ENCODE measurements at places on chromosomes 1 and 21.
A peak's percentile ranks its signal among the peaks of the same experiment; 100 is the strongest.

DNA sequence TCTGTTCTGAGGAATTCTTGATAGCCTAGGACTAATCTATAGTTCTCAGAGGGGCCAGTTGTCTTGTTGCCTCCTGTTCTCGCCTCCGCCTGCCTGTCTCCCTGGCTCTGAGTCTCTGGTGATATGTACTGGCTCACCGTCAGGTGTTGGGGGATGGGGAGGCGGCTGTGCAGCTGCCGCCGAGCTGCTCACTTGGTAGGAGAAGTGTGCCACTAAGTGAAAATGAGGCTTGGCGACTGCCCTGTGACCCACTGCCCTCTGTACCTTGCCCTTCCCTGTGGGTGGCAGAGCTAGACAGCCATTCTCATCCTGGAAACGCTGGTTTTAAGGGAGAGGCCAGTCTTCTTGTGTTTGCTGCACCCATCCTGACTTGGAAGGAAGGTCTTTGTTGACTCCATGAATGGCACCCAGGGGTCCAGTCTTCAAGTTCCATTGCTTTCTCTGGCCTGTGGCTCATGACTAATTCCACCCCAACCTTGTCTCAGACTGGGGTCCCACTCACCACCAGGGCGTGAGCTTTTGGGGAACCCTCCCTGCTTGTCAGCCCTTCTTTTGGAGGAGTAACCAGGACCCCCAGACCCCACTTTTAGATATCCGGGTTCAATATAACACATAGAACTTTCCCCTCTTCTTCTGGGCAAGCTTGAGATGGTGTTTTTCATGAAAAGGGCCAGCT is 120.6 kb downstream of the CACNA1E start:
- DNase-seq, result no peak

DNA sequence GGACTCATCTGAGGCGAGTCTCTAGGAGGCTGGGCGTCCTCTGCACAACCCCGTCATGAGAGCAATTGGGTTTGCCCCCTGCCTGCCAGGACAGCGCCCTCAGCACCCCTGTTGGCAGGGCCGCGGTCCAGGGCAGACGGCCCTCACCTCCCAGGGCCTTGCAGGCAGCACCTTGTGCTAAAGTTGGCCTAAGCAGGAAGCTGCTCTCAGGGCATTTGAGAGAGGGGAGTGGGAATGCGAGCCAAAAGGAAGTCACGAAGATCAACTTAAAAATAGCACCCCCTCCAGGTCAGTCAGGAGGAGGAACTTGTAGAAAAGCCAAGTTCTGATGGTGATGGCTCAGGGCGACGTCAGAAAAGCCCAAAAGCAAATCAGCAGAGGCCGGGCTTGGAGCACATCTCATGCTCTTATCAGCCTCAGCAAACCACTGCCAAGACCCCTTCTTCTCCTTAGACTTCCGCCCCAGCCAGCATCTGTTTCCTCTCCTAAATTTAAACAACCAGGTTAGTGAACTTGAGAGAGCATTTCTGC is 12.6 kb upstream of the ADORA3 start:
- no peak for DNase-seq

DNA sequence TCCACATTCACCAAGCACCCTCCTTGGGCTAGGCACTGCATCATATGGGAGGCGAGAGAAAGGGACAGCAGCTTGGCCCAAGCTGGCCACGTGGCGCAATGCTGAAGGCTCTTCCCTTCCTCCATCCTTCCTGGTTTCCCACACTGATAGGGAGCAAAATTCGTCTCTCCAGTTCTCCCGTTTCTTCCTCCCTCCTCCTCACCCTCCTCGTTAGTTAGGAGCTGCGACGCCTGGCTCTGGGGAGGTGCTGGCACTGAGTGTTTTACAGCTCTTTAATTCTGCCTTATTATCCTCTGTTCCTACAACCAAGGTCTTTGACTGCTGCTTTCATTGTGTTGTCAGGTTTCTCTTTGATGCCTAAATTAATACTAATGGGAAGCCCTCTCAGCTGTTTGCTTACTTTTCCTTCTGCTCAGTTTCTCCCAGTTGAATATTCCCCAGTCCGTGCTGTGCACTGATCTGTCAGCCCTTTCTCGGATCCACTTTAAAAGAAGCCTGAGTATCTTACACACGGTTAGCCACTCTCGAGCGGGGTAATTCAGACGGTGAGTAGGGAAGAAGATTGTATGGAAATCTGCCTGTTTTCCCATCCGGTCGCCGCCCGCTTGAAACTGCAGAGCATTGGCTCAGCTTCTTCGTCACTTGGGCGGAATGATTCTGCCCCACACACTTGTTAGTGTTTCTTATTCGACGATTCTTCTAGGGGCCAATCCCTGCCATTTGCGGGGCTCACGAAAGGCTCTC is 56.2 kb upstream of the SMYD2 start:
- DNase-seq, result no peak

DNA sequence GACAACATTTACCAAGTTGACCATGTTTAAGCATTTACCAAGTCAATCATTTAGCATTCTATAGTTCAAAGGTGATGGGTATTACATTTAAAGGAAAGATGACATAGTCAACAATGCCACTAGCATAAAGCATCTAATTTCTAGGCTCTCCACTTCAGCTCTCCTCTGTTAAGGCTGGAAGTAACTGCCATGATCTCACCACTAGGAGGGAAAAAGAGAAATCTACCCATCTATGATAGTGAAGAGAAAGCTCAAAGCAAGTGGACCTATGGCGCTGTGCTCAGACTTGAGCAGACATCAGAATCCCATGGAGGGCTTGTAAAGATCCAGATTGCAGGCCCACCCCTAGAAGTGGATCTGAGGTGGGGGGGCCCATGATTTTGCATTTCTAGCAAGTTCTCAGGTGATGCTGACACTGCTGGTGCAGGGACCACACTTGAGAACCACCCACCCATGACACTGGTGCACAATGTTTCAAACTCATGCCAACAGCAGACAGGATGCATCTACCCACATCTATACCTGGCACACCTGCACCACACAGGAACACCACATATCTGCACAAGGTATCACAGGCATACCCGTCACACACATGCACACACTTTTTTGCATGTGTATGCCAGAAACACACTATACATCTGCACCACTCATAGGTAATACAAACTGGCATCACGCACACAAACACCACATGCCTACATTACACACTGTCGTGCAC is 392.9 kb upstream of the RUNX1 start:
- no peak for DNase-seq

- DNase-seq, result no peak
Measured at GRCh38 chr1:197919346-197920066, 2.3 kb downstream of the LHX9 start.

- no peak for DNase-seq
Measured at GRCh38 chr1:240820816-240821215, 208.9 kb upstream of the GREM2 start.

- no peak for DNase-seq
Measured at GRCh38 chr1:205424901-205425600, 3.2 kb upstream of the LEMD1 start.

DNA sequence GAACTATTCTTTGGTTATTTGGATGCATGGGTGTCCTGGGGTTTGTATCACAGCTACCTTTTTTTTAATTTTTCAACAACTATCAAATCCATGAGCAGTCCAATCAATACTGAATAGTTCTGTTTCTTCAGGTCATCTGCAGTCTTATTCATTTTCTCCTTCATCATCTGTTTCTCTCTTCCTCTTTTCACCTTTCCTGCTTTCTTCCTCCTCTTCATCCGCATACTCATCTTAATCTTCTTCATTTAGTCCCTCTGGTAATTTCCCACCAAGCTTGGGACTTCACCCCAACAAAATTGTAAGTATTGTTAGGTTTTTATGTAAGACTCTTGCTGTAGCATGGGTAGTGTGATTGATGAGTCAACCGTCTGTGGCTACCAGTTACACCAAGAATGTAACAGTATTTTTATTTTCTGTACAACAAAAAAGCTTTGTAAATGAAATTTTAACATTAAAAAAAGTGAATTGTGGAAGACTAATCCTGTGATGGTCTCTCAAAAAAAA is 184.1 kb upstream of the RNPC3 start:
- no peak for DNase-seq

- peak; percentile 38 for DNase-seq
Measured at GRCh38 chr1:157193702-157194391, 55.7 kb upstream of the ETV3 start.

- DNase-seq, result no peak
Measured at GRCh38 chr21:27275294-27275927, 308.5 kb upstream of the ADAMTS5 start.

DNA sequence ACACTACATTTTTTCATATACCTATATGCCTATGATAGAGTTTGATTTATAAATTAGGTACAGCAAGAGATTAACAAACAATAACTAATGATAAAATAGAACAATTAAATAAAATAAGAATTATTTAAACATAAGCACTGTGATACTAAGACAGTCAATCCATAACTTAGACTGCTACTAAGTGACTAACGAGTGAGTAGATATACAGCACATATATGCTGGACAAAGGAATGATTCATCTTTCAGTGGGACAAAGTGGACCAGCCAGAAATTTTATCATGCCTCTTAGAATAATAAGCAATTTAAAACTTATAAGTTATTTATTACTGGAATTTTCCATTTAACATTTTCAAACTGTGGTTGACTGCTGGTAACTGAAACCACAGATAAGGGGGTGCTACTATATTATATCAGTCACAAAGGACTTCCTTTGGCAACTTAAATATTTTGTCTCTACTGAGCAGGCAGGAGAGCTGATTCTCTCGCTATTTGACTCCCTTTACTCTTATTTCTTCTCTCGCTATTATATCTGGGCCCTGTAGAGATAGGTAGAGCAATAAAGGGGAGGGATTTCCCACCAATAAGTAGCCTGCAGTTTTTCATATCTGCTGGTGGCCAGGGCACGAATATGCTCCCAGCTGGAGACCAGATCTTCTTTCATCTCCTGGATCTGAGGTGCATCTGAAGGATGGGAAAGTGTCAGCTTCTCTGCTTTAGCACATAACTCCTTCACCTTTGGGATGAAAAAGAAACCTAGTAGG is 10.8 kb downstream of the SPTA1 start:
- DNase-seq, result no peak

DNA sequence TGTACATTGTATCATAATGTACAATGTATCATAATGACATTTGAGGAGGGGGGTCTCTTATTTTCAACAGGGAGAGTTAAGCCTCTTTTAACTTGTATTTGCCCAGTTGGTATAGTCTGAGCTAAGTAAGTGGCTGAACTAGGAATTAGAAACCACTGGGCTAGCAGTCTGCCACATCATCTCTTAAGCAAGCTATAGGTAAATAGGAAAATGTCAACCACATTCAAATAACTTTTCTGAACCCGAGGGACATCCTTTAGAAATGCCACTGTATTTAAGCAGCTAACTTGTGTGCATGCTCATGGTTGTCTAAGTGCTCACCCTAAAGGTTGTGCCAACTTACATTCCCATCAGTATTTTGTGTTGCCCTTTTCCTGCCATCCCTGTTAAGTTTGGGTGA is 35.5 kb upstream of the ASB17 start:
- no peak for DNase-seq

GRCh38 chr1:94562519-94563260 is 21.1 kb upstream of the F3 start:
- no peak for DNase-seq

- no peak for DNase-seq
Measured at GRCh38 chr1:231200388-231201031, 38.7 kb downstream of the TRIM67 start.

GRCh38 chr1:159705904-159706256 is 8.5 kb downstream of the CRP start:
- no peak for DNase-seq

GRCh38 chr1:245232931-245233330 is 78.1 kb downstream of the KIF26B start:
- DNase-seq, result no peak

DNA sequence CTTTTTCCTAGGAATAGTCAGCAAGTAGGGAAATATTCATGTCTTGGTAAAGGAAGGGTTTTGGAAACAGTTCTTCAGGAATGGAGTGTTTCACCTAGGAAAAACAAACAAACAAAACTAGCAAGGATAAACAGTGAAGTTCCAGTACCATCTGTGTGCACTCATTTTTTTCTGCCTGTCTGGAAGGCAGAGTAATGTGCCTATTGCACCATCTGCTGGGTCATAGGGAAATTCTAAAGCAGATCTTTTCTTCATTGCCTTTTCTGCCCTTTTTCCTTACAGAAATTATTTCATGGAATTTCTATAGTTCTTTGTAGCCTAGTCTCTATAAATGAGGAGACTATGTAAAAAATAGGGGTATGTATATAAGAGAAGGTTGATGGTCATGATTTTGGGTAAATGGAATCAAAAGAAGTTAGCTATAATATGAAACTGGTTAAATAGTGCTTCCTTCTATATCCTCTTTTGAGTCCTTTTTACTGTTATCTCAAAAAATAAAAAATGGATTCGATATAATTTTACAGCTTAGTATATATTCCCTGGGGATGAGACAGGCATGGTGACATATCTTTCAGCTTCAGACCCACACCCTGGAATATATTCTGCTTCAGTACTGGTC is 3.4 kb upstream of the HRNR start:
- DNase-seq, result no peak

DNA sequence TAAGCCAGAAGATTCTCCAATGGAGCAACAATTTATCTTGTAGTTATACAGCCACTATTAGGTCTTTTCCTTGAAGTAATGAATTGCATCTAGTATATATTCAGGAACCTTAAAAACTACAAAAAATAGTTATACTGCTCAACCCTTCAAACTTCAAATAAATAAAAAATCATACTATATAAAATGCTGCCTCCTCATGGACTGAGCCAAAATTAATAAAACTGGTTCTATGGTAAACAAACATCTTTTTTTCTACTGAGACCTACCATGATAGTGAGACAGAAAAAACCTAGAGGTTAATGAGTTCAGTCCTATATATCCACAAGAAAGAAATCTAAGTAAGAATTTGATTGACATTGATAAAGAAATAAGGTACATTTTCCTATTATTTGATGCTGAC is 67.7 kb downstream of the GPATCH2 start:
- DNase-seq, result no peak
